ENCODE measurements at places on chromosomes 1 and 21.

DNA sequence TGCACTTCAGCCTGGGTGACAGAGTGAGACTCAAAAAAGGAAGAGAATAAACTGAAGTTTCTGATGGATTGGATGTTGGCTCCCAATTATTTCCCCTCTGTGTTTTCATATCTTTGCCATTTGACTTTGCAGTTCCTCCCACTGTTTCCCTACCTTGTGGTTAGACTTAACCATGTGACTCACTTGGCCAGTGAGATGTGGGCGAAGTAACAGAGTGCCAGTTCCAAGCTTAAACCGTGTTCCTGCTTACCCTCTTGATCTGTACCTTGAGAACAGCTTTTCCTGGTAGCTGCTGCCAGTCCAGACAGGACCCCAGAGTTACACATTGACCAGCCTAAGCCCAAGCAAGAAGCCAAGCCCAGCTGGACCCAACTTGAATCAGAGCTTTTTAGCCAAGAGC lies 323.4 kb downstream of the LTN1 start:
- DNase-seq, result no peak

GRCh38 chr1:109253803-109254620 lies 4.7 kb downstream of the CELSR2 start:
- no peak for DNase-seq

- peak; percentile 27 for DNase-seq
Measured at GRCh38 chr1:246492611-246493245, 14.4 kb downstream of the SMYD3 start.

DNA sequence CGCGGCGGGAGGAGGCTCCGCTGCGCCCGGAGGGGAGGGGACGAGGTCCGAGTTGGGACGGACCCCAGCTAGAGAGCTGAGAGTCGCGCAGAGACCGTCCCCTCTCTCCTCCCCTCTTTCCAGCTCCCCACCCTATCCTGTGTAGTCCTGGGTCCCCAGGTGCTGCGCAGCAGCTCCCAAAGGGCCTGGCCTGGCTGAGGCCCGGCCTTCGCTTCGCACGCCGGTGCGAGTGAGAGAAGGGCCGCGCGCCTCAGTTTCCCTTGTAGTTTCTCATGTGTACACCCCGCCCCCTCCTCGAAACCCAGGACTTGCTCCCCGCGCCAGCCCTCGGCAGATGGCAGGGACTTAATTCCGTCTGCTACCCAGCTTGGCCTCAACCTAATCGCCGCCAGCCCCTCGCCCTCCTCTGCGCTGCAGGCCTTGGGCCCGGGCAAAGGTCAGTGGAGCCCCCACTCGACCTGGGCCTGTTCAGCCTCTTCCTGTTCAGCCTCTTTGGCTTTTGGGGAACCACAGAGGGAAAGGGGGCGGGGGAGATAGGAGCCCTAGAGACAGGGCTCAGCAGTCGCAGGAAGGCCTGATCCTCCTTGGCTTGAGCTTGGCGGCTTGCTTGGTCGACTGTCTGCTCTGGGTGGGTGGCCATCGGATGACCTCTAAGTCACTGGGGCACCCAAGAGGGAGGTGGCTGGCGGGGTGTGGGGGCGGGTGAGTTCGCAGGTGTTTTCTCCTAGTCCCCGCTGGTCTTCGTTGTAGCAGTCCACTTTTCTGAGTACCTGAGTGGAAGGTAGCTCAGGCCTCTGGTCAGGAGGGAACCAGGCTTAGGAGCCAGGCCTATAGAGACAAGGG lies 1.0 kb downstream of the ZNF687 start:
- DNase-seq, result no peak

GRCh38 chr21:37159949-37160348 lies 86.9 kb downstream of the TTC3 start:
- no peak for DNase-seq

DNA sequence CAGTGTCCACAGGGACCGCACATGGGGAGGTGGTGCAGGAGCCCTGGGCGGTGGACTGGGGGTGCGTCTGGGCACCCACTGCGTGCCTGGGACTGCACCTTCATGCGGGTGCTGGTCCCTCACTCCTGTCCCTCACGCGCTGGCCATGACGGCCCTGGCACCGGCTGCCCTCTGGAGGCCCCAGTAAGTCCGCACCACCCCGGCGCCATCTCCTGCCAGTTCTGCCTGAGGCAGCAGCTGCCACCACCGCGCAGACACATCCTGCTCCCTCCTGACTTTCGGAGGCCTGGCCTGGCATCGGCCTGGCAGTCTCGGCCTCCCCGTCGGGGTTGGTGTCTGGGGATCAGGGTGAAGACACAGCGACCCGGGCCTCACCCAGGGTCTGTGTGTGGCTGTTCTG lies 64.8 kb downstream of the MORN1 start:
- no peak for DNase-seq
